ENCODE measurements at places on chromosomes 4 and X.

DNA sequence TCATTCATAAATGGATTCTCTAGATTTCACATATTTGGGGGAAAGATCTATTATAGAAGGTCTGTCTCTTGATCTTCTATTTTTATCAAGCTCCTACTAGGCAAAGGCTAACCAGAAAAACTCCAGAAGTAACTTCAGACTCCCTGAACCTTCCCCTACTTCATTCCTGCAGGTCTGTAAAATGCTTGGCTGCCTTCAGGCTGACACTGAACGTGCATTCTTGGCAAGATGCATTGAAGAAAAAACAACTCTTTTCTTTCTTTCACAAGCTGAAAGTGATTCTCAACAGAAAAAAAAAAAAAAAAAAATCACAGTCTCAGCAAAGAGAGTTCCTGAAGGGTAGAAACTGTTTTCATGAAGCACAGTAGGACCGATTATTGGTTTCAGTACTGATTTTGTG is 12.7 kb downstream of the OPHN1 start:
- no peaks in the 10 kb centered on the region for H3K4me1 ChIP-seq
- no peaks in the 10 kb centered on the region for H3K36me3 ChIP-seq
- no peak overlapping the region for H3K27ac ChIP-seq
- no peaks in the 10 kb centered on the region for H3K27me3 ChIP-seq
- no peak for ATAC-seq

DNA sequence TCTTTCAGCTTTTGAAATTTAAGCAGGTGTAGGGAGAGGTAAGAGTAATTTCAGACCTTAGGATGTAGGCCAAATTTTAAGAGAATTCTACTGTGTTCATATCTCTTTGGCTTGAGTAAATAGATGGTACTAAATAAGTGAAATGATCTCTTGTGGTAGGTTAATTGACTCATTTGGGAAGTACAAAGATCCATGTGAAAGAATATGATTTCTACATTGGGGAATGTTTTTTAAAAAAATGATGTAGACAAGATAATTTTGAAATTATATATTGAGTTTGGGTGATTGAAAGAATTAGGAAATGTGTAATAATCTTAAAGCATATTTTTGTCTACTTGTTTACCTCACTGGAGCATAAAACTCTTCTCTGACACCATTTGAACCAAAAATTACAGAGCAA is 35.6 kb downstream of the RAPGEF2 start:
- no peak overlapping the region for H3K4me3 ChIP-seq
- H3K27me3 ChIP-seq: no peaks in the 10 kb centered on the region

- no peaks in the 10 kb centered on the region for H3K36me3 ChIP-seq
- no peaks in the 10 kb centered on the region for H3K4me1 ChIP-seq
These were observed 56.6 kb upstream of the ALB start for GRCh38 chr4:73347497-73347896.

GRCh38 chr4:85919200-85919887 is 440.5 kb downstream of the MAPK10 start:
- ATAC-seq: no peak
- H3K27ac ChIP-seq: no peak overlapping the region
- H3K36me3 ChIP-seq: no peaks in the 10 kb centered on the region
- no peaks in the 10 kb centered on the region for H3K4me1 ChIP-seq

DNA sequence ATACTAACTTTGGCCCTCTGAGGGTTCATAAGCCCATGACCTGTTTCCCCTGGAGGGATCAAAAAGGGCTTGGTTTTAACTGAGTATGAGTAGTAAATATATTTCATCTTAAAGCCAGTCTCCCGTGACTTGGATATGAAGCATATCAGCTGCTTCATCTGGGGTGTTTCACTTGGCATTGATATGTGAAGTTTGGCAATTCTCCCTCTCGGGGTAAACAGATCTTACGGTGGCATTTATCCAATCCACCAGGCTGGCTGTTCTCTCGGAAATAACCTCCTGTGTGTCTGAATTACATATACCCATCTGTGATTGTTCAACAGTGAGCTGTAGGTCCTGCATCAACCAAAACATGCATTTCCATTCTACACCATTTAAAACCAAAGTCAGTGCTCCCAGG is 130.7 kb downstream of the ADAM29 start:
- no peak for ATAC-seq
- H3K27me3 ChIP-seq: no peaks in the 10 kb centered on the region
- no peak overlapping the region for H3K27ac ChIP-seq
- H3K4me3 ChIP-seq: no peak overlapping the region
- no peaks in the 10 kb centered on the region for H3K4me1 ChIP-seq

GRCh38 chrX:143648705-143649104 is 12.8 kb upstream of the SLITRK4 start:
- no peak overlapping the region for H3K4me3 ChIP-seq
- H3K36me3 ChIP-seq: no peaks in the 10 kb centered on the region
- no peak overlapping the region for H3K27ac ChIP-seq
- no peaks in the 10 kb centered on the region for H3K27me3 ChIP-seq

GRCh38 chr4:86368433-86368832 is 8.6 kb upstream of the MAPK10 start:
- H3K36me3 ChIP-seq: no peaks in the 10 kb centered on the region
- no peak overlapping the region for H3K4me3 ChIP-seq
- H3K27me3 ChIP-seq: peaks cover 6% of the 10 kb centered on the region
- no peaks in the 10 kb centered on the region for H3K4me1 ChIP-seq
- H3K27ac ChIP-seq: no peak overlapping the region
- ATAC-seq: no peak

- no peaks in the 10 kb centered on the region for H3K27me3 ChIP-seq
- no peak for ATAC-seq
- H3K36me3 ChIP-seq: no peaks in the 10 kb centered on the region
- H3K4me1 ChIP-seq: no peaks in the 10 kb centered on the region
These were observed 37.7 kb downstream of the UGT2B7 start for GRCh38 chr4:69133993-69134392.

DNA sequence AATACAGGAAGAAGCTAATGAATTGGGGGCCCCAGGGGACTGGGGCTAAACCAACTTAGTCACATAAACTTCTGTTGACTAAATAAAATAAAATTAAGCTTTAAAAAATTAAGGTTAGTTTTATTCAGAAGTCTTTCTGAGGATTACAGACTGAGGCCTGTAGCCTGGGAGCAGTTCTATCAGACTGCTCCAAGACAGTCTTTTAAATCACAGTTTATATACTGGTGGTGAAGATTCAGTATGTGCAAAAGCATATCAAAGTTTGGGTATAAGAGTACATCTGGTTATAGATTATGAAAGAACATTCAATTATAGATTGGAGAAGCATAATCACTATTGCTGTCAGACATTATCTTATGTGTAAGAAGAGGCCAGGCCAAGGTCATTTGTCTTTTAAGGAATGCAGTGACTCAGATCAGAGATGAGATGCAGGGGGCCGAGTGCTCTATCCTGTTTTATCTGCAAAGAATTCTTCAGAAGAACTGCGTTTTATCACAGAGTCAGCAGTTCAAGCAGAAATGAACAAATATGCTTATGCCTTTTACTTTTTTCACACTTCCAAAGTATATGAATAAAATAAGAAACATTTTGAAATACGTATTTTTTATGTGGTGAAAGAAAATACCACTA is 109.4 kb downstream of the PDHA2 start:
- H3K27me3 ChIP-seq: no peaks in the 10 kb centered on the region
- no peak overlapping the region for H3K27ac ChIP-seq
- no peaks in the 10 kb centered on the region for H3K4me1 ChIP-seq

DNA sequence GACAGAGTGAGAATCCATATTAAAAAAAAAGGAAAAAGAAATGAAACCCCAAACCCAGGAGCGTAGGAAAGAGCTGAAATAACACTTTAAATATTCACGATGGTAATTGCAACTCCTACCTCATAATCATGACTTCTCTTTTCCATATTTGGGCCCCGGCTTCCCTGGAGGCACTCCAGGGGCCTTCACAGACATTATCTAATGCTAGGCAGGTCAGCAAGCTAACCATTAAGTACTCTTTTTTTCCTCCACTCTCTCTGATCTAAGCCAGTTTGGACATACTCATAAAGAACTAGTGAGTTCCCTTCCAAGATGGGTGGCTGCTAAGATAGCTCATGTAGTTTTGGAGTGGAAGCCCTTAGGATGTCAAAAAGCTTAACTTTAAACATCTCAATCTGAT is 83.2 kb downstream of the SH3KBP1 start:
- H3K27me3 ChIP-seq: no peaks in the 10 kb centered on the region
- peaks cover 21% of the 10 kb centered on the region for H3K4me1 ChIP-seq
- no peak for ATAC-seq
- peak overlapping the region; percentile 71 for H3K4me3 ChIP-seq
- peaks cover under 1% of the 10 kb centered on the region for H3K36me3 ChIP-seq

GRCh38 chr4:114494246-114494803 is 104.3 kb upstream of the UGT8 start:
- H3K27me3 ChIP-seq: peaks cover 6% of the 10 kb centered on the region
- H3K27ac ChIP-seq: no peak overlapping the region
- peaks cover 5% of the 10 kb centered on the region for H3K4me1 ChIP-seq

DNA sequence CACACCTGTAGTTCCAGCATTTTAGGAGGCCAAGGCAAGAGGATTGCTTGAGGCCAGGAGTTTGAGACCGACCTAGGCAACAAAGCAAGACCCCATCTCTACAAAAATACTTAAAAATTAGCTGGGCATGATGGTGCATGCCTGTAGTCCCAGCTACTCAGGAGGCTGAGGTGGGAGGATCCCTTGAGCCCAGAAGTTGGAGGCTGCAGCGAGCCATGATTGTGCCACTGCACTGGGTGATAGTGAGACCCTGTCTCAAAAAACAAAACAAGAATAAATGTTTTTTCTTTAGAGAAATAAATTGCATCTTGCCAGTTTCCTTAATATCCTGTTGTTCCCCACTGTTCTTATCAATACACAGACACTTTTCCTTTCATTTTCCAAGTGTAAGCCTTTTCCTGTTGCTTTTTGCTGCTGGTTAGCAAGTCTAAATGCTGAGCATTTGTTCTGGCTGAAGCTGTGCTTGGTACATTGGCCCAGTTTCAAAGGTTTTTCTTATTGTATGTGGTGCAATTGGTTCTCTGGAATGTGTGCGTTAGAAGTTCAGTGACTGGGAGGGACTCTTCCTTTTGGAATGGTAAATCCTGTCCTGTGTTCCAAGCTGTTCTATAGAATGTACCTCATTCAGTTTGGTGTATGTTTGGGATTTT is 98.2 kb downstream of the AFF1 start:
- no peak overlapping the region for H3K4me3 ChIP-seq
- no peaks in the 10 kb centered on the region for H3K27me3 ChIP-seq
- ATAC-seq: no peak
- H3K27ac ChIP-seq: no peak overlapping the region

- H3K27me3 ChIP-seq: peaks cover 29% of the 10 kb centered on the region
- no peaks in the 10 kb centered on the region for H3K4me1 ChIP-seq
- no peaks in the 10 kb centered on the region for H3K36me3 ChIP-seq
These were observed 149.3 kb downstream of the SOWAHB start for GRCh38 chr4:76748649-76749048.

- H3K27me3 ChIP-seq: no peaks in the 10 kb centered on the region
- H3K4me1 ChIP-seq: no peaks in the 10 kb centered on the region
- H3K4me3 ChIP-seq: no peak overlapping the region
- no peak overlapping the region for H3K27ac ChIP-seq
- no peak for ATAC-seq
These were observed 45.0 kb downstream of the PIR start for GRCh38 chrX:15448010-15448639.

DNA sequence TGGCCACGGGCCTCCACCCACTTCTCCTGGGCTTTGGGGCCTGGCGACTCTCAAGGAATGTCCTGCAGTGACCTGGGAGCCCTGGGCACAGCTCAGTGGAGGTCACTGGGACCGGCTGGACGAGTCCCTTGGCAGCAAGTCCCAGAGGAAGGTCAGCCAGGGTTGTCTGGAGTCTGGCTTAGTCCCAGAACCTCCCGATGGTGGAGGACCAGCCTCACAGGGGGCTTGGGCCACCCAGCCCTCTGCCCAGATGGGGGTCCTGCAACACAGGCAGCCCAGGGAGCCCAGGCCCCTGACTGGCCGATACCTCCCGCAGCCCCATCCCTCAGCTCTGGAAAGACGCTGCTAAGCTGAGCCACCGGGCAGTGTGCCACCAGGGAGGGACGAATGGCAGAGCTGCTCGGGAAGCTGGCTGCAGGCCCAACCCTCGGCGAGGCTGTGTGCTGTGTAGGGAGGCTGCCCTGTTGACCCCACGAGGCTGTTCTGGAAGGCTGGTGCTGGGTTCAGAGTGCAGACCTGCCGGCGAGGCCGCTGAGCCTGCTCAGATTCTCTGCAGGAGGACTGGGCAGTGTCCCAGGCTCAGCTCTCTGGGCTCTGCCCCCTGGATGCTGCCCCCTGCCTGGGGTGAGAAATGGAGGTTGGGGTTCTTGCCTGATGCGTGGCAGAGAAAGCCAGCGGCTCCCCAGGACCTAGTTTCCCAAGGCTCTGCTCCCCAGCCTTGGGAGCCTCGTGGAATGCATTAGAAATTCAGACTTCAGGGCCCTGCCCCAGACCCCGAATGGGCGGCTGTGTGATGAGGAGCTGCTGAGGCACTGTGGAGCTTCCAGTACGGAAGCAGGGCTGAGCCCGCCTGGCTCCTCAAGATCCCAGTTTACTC is 61.7 kb downstream of the ADRA2C start:
- ATAC-seq: no peak
- H3K36me3 ChIP-seq: no peaks in the 10 kb centered on the region
- no peak overlapping the region for H3K4me3 ChIP-seq
- no peak overlapping the region for H3K27ac ChIP-seq
- no peaks in the 10 kb centered on the region for H3K4me1 ChIP-seq
- peaks cover 11% of the 10 kb centered on the region for H3K27me3 ChIP-seq

DNA sequence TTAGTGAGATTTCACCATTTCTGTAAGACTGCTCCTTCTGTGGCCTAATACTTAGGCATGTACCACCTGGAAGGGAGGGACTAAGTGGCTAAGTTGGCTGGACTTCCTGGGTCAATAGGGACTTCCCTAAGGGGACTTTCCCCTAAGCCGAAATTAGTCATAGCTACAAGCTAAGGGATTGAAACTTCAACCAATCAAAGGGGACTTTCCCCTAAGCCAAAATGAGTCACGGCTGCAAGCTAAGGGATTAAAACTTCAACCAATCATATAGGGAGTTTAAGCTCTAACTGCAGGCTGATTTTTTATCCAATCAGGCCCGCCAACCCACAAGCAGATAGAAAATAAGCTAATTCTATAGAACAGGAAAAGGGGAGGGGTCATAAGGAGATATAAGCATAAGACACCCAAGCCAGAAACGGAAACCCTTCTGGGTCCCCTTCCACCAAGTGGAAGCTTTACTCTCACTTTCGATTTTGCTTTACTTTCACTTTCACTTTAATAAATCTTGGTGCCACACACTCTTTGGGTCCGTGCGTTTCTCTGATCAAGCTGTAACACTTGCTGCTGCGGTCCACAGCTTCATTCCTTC is 382.8 kb downstream of the KLHL4 start:
- H3K36me3 ChIP-seq: no peaks in the 10 kb centered on the region
- H3K4me3 ChIP-seq: peak overlapping the region; percentile 39
- H3K27ac ChIP-seq: no peak overlapping the region
- no peaks in the 10 kb centered on the region for H3K4me1 ChIP-seq
- no peaks in the 10 kb centered on the region for H3K27me3 ChIP-seq
